Activated CD8-positive, alpha-beta T cell treated with anti-CD3 and anti-CD28 coated beads for 36 hours (primary cell): ENCODE measurements at places on chromosomes 4 and X.

DNA sequence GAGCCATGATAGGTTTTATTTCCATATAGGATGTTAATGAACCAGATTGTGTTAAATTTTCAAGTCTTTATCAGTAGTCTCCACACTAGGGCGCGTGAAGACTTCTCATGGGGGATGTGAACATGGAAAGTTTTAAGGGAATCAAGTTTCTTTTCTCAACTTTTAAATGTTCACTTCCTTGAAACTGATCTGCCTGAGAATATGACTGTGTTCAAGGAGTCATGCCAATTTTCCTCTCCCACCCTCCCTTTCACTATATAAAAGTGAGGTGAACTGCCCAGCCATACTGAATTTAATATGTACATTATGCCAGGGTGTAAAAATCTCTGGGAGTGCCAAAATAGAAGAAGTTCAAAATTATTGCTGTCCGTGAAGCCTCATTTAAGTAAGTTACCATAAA, 30.4 kb upstream of the HPGDS start:
- no peak for DNase-seq

DNA sequence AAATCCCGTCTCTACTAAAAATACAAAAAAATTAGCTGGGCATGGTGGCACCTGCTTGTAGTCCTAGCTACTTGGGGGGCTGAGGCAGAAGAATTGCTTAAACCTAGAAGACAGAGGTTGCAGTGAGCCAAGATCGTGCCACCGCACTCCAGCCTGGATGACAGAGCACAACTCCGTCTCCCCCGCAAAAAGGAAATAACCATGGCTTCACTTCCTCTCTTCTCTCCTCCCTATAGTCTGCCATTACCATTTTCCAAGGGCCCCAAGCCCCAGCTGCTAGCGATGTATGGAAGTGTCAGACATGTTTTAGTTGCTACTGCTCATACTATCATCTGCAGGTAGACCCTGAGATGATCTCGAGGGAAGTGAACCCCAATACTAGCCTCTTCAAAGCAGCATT, 177.3 kb upstream of the FAM9B start:
- DNase-seq: no peak

DNA sequence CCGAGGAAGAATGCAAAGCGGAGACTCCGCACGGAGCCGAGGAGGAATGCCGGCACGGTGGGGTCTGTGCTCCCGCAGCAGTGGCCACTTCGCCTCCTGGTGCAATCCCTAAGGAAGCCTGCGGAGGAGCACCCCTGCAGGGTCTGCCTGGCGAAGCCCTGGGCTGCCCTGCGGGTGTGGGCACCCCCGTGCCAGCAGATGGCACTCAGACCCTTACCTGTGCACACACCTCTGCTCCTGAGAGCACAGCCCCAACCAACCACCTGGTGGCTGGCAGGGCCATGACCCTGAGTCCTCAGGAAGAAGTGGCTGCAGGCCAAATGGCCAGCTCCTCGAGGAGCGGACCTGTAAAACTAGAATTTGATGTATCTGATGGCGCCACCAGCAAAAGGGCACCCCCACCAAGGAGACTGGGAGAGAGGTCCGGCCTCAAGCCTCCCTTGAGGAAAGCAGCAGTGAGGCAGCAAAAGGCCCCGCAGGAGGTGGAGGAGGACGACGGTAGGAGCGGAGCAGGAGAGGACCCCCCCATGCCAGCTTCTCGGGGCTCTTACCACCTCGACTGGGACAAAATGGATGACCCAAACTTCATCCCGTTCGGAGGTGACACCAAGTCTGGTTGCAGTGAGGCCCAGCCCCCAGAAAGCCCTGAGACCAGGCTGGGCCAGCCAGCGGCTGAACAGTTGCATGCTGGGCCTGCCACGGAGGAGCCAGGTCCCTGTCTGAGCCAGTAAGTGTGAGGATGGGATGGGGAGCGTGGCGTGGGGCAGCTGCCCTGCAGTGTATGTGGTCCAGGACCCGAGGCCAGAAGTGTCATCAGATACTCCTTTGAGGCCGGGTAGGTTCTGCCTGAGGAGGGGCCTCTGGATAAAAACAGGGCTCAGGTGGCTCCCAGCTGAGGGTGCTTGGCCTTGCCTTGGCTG, 7.0 kb downstream of the TACC3 start:
- DNase-seq: no peak

DNA sequence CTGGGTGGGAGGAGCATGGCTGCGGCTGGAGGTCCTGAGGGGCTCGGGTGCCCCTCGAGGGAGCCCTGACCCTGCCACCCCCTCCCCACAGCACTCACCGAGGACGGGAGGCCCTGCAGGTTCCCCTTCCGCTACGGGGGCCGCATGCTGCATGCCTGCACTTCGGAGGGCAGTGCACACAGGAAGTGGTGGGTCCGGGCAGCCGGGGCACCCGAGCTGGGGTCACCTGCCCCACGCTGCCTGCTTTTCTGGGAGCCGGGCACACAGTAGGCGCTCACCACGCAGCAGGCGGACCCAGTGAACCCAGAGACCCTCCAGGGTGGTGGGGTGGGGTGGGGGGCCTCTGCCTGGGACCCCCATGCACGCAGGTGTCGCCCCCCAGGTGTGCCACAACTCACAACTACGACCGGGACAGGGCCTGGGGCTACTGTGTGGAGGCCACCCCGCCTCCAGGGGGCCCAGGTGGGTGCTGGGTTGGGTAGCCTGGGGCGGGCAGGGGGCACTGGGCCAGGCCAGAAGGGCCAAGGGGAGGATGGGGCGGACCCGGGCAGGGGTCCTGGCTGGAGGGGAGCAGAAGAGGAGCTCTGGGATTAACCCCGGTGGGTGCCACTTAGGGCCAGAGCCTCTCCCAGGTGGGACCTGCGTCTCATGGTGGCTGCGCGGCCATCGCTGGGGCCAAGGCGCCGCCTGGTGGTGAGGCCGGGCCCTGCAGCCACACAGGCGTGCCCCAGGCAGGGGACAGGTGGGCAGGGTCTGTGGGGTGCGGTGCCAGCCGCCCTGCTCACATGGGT, 1.4 kb downstream of the HGFAC start:
- DNase-seq: peak; percentile 71

DNA sequence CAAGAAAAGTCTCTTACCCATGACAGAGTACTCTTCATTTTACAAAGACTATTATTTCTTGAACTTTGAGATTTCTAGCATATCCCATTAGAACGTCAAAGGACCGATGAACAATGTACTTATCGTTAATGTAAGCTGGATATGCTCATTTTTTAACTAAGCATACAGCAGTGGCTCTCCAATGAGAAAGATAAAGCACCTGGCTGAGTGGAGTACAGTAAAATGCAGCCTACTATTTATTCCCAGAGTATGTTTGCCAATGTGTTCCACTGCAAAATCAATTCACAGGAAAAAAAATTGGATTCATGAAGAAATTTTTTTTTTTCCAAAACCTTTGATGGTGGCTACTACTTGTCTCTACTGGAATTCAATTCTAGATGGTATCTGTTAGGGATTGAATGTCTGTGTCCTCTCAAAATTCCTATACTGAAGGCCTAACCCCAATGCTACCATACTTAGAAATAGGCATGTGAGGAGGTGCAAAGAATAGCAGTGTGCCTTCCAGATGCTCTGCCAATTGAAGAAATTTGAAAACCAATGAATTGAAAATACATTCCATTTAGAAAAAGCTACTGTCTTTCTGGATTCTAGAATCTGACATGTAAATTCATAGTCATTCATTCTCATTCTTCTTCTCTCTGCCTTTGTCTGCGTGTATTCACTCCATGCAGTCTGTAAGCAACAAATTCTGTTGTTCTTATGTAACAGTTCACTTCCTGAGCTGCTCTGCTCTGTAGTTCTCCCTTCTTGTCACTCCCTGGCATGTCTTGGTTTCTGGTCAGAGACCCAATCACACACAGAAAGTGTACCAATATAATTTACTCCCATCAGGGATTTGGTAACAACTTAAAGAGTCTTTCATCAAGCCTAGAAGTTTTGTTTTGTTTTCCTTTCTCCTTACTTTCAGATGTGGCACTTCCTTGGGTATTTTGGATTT, 61.4 kb downstream of the PAPSS1 start:
- no peak for DNase-seq

DNA sequence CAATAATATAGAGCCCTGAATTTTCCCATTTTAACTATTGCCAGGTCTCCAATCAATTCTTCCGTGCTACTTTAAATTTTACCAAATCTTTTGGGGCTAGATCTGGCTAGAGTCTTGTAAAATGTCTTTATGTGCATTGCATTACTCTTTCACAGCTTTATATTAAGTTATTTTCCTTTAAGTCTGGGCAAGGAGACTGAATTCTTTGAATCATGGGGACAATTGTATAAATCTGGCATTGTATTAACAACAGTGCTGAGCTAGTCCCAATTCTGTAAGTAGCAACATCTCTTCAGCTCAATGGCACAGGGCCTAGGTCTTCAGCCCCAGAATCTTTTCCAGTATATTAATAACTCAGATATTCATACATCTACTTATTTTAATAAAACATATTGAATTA, 1080.4 kb upstream of the INTU start:
- no peak for DNase-seq

DNA sequence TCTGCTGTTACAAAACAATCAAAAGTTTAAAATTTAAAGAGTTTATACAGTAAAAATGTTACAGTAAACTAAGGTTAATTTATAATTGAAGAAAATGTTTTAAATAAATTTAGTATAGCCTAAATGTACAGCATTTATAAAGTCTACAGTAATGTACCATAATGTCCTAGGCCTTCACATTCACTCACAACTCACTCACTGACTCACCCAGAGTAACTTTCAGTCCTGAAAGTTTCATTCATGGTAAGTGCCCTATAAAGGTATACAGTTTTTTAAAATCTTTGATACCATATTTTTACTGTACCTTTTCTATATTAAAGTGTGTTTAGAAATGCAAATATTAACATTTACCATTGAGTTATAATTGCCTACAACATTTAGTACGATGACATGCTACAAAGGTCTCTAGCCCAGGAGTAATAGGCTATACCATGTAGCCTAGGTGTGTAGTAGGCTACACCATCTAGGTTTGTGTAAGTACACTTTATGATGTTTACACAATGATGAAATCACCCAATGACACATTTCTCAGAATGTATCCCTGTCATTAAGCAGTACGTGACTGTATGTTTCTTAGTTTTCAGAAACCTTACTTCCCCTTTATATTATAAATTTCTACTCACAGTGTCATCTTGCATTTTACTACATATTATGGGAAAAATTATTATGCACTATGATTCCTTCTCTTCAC, 320.8 kb downstream of the ADAM29 start:
- DNase-seq: no peak

DNA sequence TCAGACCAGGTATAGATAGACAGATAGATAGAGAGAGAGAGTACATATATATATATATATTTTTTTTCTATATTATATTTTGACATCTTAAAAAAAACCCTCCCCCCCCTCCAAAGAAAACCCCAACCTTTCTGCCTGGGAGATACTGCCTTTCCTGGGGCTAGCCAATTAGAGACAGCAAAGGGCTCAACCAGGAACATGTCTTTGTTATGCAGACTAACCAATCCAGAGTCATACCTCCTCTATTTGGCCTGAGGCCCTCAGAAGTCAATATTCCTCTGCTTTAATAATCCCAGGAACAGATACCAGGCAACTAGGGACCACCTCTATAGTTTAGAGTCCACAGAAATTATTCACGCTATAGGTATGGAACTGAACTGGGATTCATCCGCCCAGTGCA, 135.6 kb upstream of the MAD2L1 start:
- DNase-seq: no peak

DNA sequence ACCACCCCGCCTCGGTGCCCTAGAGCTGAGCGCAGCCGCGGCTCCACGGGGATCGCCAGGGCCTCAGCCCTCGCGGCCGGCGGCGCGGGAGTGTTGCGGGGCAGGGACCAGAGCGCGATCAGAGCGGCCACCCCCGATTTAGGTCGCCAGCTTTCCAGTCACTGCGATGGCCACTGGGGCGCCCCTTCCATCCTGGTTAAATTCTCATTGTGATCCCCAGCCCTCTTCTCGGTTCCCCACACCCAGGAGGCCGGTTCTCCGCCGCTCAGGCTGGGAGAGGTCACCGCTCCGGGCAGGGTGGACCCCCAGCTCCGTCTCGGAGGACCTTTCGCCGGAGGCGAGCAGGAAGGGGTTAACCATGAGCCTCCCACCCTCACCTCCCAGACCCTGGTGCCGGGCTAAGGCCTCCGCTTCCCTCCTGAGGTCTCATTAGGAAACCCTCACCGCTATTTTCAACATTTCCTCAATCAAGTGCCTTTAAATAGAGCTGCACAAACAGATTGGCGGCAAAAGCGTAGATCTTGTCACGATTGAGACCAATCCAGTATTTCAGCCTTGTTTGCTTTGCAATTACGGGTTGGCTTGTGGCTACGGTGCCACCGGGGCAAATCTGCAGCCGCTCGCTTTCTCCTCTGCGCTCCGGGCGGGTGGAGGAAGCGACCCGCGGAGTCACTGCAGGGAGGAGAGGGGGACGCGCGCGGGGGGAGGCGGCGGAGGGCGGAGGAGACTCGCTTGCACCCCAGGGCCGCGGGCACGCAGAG, 8.3 kb upstream of the HAND2 start:
- no peak for DNase-seq

DNA sequence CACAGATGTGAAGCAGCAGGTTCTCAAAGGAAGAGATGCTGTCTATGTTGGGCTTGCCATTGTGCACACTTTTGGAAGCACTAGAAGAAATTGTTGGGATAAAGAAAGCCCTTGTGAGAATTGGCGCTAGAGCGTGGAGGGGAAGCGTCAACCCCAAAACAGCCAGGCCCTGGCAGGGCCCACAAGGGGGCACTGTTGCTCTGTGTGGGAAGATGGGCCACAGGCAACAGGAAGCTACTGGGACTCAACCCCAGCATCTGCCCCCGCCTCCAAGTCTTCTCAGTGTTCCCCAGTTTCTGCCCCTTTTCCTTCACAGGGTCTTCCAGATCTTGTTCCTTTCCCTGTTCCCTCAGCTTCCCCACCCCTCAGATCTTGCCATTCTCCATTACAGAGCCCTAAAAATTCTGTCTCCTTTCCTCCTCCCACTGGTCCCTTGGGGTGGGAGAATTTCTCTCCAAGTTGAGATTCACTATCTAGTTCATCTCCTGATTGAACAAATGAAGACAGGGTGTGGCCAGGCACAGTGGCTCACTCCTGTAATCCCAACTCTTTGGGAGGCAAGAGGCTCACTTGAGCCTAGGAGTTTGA, 85.5 kb downstream of the STARD8 start:
- peak; percentile 73 for DNase-seq

- no peak for DNase-seq
Observed at GRCh38 chr4:85732124-85732523, 257.2 kb downstream of the ARHGAP24 start.

DNA sequence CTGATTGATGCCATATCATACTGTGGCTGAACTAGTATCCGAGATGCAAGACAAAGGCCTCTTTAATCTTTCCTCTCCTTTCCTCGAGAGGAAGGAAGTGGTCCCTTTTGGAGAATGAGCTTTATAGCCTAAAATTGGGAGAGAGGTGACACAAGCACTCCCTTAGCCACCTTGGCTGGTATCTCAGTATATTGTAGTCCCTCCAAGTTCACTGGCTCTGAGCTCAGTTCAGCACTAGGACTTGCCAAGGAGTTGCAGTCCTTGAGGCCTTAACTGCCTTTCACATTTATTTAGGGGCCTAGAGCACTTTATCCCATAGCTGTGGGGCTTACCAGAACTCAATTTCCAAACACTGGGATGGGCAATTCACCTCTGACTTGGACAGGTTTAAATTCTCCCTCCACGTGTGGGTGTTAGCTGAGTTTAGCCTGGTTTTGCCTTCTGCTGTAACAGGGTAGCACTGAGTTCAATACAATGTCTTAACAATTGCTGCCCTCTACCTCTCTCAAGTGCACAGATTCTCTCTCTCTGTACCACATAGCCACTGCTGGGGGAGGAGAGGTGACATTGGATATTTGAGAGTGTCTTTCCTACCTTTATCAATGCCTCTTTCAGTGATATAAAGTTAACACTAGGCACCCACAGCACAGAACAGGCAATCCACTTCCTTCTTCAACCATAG, 216.4 kb downstream of the TECRL start:
- no peak for DNase-seq

- no peak for DNase-seq
Observed at GRCh38 chrX:133781174-133781573, 204.2 kb downstream of the GPC3 start.
